Bronchial epithelial cell (primary cell): ENCODE measurements at places on chromosomes 6 and 20. TPM values are rescaled to one million over a fixed set of nuclear protein-coding genes. Genes with fewer than 3 reads are reported as not detected.

DNA sequence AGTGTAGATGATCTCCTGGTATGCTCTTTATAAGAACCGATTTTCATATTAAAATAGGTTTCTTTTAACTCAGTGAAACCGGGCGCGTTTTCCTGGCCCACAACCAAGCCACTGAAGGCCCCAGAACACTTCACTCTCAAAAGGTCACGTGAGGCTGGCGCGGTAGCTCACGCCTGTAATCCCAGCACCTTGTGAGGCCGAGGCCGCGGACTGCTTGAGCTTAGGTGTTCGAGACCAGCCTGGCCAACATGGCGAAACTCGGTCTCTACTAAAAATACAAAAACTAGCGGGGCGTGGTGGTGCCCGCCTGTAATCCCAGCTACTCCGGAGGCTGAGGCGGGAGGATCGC, 402 bp upstream of the TAF8 start:
- DNase-seq = no peak

DNA sequence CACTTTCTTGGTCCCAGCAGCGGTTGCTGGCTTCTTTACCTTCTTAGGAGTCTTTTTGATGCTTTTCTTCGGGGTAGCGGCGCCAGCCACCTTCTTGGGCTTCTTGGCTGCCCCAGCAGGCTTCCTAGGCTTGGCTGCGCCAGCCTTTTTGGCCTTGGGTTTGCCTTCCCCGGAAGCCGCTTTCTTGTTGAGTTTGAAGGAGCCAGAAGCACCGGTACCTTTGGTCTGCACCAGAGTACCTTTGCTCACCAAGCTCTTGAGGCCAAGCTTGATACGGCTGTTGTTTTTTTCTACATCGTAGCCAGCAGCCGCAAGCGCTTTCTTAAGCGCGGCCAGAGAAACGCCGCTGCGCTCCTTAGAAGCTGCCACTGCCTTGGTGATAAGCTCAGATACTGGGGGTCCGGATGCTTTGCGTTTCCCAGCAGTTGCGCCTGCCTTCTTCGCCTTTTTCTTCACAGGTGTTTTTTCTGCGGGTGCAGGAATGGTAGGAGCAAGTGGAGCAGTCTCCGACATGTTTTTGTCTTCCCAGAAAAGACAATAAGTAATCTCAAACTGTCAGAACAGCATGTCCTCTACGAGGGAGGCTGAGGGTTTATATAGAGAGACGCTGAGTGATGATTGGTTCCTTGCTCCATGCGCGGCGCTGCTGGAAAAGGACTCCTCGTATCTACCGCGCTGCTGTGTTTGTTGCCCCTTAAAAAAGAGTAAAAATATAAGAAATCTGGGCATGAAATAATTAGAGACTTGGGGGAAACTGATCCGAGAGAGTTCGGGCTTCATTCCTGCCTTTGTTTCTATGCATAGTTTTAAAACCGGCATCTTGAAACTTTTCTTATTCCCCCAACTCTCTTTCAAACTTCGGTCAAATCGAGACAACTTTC, 130.3 kb upstream of the BTN3A2 start:
- peak; percentile 70 for DNase-seq

Gene EDN1
- total RNA-seq = 2.9 and 9.7 TPM in 2 replicates

Gene TRIM40
- not detected in 2 replicates for total RNA-seq

Gene COL9A1
- not detected in 2 replicates for total RNA-seq

- no peak for DNase-seq
These were observed 178.4 kb downstream of the DLL1 start for GRCh38 chr6:170112583-170112860.

Gene LTB
- total RNA-seq = not detected in 2 replicates

- no peak for DNase-seq
These were observed 1193.4 kb upstream of the EYS start for GRCh38 chr6:66900133-66901083.

DNA sequence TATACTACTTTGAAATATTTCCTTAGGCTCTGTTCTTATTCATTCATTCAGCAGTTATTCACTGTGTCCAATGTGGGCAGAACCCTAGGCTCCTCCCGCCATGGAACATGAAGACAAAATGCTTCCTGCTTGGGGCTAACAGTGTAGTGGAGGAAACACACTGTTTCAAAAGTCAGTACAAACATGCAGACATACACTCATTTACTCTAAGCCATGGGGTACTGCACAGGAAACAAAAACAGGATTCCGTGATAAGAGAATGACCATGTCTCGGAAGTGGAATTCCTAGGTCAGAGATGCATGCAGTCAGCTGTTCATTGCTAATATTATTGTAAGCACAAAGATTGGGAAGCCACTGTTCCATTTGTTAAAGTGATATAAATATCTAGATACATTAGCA, 18.4 kb upstream of the FAM209A start:
- DNase-seq = no peak

Gene PDYN
- total RNA-seq = not detected in 2 replicates

GRCh38 chr6:130848945-130849344, 21.7 kb downstream of the SMLR1 start:
- peak; percentile 15 for DNase-seq

DNA sequence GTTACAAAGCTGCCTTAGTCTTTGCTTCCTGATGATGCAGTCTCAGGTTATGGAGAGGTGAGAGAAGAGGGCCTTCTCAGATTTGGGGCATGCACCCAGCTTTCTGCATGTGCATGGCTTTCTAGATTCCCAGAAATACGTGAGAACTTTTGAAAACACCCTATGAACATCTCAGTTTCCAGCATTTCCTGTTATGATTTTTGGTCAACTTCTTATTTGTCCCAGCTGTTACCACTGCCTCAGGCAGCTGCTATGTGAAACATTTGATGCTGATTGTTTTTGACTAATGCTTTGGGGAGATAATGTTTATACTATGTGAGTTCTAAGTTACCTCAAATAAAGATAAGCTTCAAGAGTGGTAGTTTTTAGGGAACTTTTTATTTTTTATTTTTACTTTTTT, 9.5 kb upstream of the SNAP25 start:
- DNase-seq = no peak

DNA sequence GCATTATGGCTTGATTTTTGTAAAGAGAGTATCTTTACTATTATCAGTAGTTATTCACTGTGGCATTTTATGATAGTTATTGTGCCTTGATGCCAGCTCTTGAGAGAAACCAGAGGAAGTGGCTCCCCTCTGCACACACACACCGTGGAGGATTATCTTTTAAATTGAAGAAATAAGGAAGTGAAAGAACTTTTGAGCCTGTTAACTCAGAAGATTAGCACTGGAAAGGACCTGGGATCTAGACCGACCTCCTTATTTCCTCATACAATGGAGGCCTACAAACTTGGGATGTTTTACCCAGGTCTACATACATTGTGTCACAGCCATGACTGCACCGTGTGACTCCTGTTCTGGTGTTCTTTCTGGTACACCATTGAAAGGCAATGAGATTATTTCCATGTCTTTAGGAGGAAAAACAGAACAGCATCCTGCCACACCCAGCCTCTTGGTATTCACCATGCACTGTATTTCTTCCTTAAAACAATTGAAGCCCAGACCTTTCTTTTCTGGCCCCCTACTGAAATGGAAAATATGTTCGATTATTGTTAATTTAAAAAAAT, 40.6 kb downstream of the HECA start:
- no peak for DNase-seq

GRCh38 chr6:134061440-134061839, 9.0 kb upstream of the SLC2A12 start:
- DNase-seq = no peak

Gene PCK1
- total RNA-seq = not detected in 2 replicates

- peak; percentile 56 for DNase-seq
These were observed 83.9 kb downstream of the SOD2 start for GRCh38 chr6:159608961-159609651.

- no peak for DNase-seq
These were observed 91.0 kb downstream of the ADGB start for GRCh38 chr6:146689806-146690205.

- DNase-seq = no peak
These were observed 317.1 kb downstream of the PLCB1 start for GRCh38 chr20:8449123-8449522.

DNA sequence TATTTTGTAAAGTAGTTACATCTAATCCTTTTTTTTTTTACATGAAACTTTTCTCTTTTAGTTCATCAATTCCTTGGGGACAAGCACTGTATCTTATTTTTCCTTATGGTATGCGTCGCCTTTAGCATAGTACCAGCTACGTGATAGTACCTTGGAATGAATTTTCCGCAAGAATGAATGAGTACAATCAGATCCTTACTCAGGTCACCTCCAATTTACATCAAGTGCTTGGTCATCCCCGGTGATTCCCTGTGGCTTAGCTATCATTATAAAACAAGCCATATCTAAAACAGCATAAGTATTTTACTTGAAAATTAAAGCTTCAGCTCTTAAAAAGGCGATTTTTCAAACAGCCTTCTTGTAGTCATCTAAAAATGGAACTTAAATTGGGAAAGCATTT, 680.4 kb upstream of the MAP3K7 start:
- no peak for DNase-seq

DNA sequence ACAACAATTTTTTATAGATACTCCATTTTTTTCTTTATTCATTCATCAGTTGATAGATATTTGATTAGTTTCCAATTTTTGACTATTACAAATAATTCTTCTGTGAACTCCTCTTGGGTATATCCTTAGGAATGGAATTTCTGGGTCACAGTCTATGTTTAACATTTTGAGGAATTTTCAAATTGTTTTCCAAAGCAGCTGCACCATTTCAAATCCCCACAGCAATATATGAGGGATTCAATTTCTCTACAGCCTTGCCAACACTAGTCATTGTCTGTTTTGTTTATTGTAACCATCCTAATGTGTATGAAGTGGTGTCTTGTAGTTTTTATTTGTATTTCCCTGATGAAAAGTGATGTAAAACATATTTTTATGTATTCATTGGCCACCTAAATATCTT, 320.3 kb upstream of the DEFB112 start:
- DNase-seq = no peak

DNA sequence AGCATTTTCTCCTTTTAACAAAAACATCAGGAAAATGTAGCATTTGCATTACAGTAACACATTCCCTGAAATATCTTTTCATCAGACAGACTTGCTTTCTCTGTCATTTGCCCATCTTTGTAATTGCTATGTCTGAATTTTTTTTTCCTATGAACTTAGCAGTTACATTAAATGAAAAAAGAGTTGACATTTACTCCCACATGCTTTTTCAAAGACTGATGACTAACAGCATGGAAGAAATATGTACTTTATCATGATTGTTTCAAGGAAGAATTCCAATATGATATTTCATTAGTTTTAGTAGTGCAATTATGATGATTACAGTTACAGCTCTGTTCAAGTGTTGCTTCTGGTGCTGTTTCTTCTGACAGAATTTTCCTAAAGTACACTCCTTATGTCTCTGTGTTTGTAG, 864.5 kb upstream of the MAN1A1 start:
- peak; percentile 70 for DNase-seq

DNA sequence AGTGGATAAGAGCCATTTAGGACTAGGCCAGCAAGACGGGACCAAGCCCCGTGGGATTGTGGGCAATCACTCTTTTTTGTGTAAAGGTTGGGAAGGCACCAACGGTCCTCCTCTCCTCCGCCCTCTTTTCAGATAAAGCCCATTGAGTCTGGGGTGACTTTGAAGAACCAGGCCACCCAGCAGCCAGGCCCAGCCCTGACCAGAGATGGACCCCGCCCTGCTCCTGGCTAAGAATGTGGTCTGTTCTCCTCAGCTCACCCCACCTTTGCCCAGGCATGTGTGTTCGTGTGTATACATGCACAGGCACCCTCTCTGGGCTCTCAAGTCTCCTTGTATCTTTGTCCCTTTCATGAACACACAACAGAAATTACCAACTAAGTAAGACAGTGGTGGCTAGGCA, 9.1 kb downstream of the SDC4 start:
- peak; percentile 95 for DNase-seq

DNA sequence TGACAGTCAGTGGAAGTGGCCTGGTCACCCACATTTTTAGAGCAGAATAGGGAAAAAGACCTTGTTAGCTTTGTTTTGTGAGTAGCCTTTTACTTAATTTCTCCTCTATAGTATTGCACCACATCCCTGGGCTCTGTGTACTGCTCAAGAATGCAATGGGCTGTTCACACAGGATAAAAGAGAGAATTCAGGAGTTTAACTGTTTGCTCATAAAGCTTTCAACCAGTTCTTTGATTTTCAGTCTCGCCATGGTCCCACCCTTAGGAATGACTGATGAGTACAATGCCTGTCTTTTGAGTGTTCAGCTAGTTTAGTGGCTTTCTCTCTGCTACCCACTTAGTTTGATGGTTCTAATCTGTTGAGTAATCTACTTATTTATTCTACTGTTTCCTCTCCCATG, 129.7 kb downstream of the PLG start:
- DNase-seq = no peak

Gene TFAP2B
- total RNA-seq = not detected in 2 replicates

DNA sequence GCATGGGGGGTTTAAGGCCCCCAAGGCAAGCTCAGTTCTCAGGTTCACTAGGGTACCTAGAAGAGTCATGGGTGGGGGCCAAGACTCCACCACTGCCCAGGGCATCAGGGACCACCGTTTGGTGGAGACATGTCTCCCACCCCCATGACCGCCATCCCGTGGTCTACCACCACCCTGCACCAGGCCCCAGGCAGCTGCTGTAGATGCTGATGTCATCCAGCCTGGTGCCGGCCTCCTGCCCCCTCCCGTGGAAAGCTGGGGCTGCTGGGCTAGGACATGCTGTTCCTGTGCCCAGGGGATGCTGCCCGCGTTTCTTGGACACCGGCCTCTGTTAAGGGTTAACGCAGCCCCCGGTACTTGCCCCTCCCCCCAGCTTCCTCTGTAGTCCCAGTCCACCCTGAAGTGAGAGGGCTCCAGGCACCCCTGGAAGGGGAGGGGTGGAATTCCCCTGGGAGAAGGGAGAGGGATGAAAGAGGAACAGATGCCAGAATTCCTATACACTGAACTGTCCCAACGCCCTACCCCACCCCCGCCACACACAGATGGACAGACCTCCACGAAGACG, 587 bp downstream of the IP6K3 start:
- DNase-seq = peak; percentile 29

DNA sequence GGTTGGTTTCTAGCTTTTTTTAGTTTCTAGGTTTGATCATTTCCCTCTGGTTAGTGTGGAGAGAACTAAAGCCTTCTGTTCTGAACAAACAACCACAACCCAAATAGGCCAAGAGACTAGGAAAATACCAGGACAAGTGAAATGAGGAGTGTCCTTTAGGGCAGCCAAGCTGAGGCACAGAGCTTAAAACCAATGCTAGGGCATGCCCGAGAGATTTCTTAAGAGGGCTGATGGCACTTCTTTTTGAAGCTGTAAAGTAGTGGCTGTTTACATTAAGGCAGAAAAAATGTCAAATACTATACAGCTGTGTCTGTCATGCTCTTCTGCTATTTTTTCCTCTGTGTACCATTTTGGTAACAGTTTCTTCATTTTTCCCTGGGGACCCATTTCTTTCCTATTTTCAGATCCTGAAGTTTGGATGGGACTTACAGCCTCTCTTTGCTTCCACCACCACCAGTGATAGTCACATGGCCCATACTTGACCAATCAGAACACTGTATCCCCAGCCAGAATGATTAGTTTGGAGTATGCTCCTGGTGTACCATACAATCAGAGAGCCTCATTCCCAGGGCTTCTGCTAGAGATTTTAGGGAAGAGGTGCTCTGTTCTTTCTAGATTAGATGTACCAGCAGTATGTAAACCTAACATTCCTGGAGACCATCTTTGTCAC, 154.4 kb downstream of the BMP2 start:
- peak; percentile 17 for DNase-seq

GRCh38 chr6:31208506-31208905, 38.0 kb upstream of the POU5F1 start:
- DNase-seq = no peak
